ENCODE measurements at places on chromosomes 7 and 10.

DNA sequence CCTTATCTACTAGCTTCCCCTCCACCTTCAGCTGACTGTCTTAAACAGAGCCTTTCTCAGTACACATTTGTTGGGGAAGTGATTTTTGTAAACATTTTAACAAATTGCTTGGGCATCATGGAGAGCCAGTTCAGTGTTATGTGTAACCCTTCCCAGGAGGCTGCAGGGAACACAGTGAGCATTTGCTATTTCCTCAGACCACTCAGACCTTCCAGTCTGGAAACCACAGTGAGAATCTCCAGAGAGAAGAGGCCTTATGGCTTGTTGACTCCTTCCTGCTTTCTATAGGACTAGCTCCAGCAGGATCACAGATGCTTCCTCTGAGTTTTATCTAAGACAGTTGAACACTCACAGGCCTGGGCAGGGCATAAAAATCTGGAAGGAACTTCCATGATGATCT lies 409.8 kb upstream of the NPVF start:
- DNase-seq: no peak

DNA sequence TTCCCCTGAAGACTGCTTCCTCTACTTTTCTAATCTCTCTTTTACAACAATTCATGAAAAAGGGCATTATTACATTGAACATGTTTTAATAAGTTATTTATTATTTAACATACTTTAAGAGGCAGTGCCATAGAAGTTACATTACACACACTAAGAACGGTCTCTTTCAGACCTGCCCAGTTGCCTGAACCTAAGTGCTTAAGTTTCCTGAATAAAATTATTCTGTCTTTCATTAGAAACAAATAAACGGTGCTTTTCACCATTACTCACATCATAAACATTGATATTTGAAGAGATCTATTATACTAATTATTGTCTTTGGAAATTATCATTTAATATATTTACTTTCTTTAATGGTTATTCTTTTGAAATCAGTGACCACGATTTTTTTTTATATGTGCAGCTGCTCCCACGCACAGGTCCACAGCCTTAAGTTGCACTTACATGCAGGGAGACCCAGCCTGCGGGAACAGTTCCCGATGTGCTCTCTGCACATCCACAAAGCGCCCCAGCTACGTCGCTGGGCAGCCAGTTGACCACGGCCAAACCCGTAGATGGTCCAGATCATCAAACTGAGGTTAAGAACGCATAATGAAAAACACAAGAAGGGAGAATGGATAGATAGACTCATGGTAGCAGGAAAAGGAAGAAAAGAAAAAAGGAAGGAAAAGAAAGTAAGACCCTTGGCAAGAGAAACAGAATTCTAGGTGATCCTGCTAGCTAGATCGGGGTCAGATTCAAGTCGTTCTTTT lies 437.0 kb upstream of the MGMT start:
- DNase-seq: no peak

DNA sequence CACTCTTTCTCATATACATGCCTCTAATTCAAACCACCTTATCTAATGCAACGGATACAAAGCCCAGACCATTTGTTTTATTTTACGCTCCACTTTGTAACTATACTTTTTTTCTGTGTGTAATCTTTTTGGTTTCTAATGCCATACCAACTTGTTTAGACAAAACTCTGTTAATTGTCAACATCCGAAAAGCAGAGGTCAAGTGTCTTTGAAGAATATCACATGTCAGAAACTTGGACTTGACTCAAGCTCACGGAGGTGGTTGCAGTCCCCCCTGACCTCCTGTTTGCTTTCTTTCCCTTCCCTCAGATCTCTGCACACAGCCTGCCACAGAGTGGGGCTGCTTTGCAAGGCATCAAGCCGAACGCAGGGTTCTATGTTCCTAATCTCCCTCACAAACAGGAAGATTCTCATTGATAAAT lies 698.9 kb downstream of the PARD3 start:
- no peak for DNase-seq

- DNase-seq: no peak
Measured at GRCh38 chr10:117071286-117072050, 66.5 kb upstream of the SHTN1 start.

DNA sequence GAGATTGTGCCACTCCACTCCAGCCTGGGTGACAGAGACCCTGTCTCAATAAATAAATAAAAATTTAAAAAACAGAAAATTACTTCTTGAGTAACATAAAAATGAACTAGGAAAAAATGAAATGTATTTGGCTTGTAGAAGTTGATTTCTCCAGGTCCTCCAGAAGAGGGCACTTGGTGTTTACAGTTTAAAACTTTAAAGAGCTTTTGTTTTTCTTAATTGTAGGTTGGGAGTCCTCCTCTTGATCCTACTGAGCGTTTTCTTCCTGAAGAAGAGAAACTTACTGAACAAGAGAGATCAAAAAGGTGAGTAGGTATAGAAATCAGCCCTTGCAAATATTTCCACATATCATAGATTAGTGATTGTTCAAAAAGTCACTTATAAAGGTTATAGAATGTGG lies 16.2 kb downstream of the KIFBP start:
- DNase-seq: no peak

DNA sequence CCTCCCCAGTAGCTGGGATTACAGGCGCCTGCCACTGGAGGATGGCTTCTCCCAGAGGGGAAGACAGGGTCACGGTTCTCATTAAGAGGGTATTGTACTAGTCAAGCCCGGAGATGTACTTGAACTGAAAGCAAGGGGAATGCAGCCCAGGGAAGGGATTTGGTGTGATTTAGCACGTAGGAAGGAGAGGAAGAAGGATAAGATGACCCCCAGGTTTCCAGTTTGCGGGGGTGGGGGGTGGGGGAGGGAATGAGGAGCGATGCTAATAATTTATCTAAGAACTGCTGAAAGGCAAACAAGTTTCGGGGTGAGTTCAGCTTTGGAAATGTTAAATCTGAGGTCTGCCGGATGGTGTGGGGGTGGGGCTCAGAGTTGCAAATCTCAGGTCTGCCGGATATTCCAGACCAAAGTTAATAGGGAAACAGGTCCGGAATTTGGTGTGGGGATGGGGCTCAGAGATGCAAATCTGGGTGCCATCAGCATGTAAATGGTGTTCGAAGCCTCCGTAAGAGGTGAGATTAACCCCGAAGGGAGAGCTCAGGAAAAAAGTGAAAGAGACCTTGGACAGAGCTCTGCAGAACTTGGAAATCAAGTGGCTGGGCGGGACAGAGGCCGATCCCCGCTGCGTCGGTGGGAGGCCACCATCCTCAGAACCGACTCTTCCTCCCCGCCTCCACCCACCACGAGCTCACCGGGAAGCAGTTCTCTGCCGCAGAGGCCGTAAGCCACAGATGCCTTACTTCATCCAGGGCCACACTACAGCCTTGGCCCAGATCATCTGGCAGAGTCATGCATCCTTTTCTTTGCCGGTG lies 1.6 kb upstream of the SEPHS1 start:
- DNase-seq: no peak

DNA sequence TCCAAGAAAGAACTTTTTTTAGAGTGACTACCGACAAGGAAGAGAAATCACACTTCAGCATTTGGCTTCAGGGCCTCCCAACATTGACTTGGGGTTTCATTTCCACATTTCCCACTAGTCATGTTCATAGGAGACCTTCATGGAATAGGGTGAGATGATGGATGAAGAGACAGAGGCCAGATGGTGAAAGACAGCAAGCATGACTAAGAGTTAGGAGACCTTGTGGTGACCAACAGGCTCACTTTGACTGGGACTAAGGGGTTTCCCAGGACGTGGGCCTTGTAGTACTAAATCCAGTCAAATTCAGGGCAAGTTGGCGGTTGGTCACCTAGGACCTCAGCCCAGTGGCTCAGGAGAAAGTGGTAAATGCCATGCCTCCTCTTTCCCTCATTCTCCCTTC lies 3.0 kb upstream of the GIMAP5 start:
- no peak for DNase-seq

GRCh38 chr10:3139216-3139910 lies 33.2 kb downstream of the PITRM1 start:
- DNase-seq: no peak

- no peak for DNase-seq
Measured at GRCh38 chr7:150367677-150368095, 936 bp upstream of the REPIN1 start.
